AG09319 (cell line): ENCODE measurements at places on chromosomes 16 and 17.

- peak; percentile 67 for DNase-seq
These were observed 22.3 kb upstream of the RBBP6 start for GRCh38 chr16:24516900-24517669.

DNA sequence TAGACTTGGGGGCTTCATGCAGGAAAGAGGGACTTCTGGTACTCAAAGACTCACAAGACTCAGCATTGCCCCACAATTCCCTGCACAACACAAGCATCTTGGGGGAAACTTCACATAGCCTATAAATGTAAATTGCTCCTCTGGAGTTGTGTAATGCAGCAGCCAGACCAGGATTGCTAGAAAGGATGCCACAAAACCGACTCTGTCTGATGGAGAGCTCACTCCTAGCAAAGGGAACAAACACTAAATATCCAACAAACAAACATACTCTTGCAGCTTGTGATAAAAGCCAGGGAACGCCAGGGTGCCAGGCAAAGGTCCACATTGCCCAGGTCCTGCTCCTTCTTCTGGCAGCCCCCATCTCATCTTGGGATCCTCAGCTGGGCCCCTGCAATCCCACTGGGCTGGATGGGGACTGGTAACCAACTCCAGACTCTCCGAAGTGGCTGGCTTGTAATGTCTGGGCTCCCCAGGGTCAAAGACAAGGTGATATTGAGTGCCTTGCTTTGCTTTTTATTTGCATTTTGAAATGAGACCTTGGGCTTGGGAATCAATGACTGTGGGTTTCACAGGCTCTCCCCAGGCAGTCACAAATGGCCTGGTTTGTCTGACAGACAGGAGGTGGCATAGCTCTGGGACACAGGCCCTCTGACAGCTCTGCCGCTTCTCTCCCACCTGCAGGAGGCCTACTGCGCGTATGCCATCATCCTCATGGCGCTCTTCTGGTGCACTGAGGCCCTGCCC, 15.3 kb downstream of the SLC13A2 start:
- DNase-seq: no peak

GRCh38 chr16:35140293-35140986, 1681.0 kb downstream of the TP53TG3F start:
- DNase-seq: no peak

DNA sequence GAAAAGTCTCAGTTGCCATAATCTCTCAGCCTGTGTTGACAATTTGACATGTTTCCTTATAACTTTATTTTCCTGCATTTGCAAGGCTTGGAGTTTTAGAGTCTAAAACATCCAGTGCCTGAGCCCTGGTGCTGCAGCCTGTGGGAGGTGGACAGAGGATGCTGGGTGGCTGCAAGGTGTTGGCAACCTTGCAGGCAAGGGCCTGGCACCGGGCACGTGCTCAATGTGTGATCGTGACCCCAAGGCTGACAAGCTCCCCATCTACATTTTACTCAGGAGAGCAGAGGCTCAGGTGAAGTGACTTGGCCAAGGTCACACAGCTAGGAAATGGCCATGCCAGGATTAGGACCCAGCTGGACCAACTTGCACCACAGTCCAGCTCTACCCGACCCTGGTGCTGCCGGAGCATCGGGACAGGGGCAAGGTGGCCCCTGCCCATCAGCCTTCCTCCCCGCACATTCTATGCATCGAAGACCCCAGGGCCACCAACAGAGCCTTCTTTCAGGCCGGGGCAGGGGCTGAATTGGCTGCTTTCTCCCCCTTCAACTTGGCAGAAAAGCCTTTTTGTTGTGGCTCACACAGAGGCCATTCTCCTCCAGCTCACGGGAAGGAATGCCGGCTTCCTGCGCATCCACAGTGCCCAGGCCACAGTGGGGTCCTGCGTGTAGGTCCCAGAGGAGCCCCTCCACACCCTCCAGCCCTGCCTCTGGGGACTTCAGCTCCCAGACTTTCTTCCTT, 23.1 kb downstream of the MMP15 start:
- no peak for DNase-seq

- no peak for DNase-seq
These were observed 52.1 kb upstream of the PVALEF start for GRCh38 chr17:81113158-81113724.

- DNase-seq: no peak
These were observed 102.1 kb downstream of the YPEL2 start for GRCh38 chr17:59433586-59433985.

- DNase-seq: no peak
These were observed 191.0 kb upstream of the PMFBP1 start for GRCh38 chr16:72362973-72363372.

DNA sequence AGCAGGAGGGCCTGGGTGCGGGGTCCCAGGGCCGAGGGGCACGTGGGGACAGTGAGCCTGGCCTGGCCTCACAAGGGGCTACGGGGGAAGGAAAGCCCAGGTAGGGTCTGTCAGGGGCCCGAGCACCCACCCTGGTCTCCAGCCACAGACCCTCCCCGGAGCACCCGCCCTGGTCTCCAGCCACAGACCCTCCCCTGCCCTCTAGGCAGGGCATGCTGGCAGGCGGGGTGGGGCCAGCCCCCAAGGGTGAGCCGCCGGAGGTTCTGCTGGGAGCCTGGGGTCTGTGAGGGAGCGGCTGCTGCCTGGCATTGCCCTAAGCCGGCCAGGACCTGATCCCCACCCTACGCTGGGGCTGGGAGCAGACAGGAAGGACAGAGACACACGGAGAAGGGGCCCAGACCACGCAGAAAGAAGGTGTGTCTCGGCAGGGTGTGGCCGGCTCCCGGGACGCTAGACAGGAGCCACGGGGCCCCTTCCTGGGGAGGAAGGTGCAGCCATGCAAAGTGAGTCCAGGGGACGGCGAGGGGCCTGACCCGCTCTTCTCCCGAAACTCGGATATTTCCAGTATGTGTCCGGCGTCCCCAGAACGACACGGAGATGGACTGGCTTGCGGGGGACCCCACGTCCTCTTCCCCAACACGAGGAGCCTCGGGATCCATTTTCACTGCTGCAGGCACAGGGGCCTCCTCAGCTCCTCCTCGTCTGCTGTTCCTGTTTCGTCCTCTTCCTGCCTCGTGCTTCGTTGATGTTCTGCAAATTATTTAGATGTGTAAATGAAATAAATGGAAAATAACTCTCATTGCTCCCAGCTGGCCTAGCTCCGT, 15.5 kb downstream of the UTS2R start:
- no peak for DNase-seq

- no peak for DNase-seq
These were observed 573 bp upstream of the GNAO1 start for GRCh38 chr16:56190677-56191155.

GRCh38 chr16:48561960-48562393, 48.0 kb downstream of the N4BP1 start:
- no peak for DNase-seq

DNA sequence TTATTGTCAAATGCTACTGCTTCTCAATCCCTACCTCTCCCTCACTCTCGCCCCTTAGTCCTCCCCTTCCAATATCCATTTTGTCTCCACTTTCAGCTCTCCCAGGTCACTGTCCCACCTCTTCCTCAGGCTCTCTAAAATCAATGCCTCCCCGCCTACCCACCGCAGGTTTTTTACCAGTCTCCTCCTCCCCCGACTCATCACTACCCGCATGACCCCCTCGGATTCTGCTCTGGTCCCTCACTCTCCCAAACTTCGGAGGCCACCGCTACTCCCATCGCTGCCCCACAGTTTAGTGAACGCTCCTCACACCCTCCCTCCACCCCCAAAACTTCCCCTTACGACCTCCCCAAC, 513 bp downstream of the CRLF3 start:
- no peak for DNase-seq

- DNase-seq: no peak
These were observed 16.9 kb upstream of the GLG1 start for GRCh38 chr16:74623839-74624235.

- DNase-seq: no peak
These were observed 65.8 kb upstream of the RPH3AL start for GRCh38 chr17:418421-418751.

DNA sequence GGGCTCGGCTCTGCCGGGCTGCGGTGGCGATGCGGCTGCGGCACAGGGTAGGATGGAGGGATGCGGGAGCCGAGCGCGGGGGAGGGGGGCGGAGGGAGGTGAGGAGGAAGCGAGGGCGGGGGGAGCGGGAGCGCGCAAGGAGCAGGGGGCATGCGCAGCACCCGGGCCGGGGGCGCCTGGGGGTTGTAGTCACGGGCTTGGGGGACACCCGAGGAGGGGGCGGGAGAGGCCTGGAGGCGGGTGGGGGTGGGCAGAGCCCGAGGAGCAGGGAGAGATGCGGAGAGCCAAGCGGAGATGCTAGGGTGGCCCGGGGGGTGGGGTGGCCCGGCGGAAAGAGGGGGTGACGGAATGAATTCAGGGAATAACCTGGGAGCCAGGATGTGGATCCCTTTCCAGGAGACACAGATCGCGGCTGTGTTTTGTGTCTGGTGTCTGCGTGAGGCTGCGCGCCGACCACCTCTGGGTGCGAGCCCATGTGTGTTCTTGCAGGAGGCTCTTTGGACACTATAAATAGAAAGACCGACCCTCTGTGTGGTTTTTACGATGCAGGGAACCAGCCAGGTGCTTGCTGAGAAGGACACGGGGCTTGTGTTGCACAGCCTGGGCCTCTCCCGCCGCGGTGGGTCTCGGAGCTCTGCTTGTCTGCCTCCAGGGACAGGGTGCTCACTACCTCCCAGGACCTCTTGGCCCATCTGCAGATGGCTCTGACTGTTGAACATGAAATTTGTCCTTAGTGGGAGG, at the start of gene STX1B:
Gene STX1B (minus strand): TSS at position 54 of the 741 bp plus-strand sequence. CDS start 242 bp downstream, outside the sequence.
- DNase-seq: no peak

DNA sequence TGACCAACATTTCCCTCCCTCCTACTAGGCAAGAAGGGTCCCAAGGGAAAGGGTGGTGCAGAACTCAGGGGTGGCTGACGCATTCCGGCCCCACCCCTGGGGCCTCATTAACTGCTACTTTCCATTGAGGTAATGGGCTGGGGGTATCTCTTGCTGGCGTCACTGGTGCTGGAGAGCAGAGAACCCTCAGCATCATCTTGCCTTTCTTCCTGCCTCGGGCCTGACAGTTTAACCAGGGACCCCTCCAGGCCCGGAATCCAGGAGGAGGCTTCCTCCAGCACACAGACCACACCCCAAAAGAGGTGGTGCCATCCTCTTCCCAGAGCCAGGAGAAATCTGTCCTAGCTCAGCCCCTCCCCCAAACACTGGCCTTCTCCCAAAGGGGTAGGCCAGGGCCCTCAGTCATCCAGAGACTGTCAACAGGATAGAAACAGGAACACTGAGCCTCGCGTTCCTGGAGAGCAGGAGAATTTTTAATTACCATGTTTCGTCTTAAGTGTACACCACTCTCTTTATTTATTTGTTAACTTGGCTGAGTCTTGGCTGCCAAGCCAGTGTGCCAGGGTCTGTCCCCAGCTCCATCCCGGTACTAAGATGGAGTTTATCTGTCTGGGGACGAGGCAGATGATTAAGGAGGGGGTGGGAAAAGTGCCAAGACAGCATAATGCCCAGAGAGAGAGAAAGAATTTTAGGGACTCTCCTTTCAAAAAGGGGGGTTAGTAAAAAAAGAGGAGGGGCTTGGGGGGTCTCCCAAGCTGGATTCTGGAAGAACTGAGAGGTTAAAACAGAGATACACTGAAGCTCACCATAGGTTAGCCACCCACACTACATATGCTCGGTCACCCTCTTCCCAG, 5.1 kb downstream of the ETV4 start:
- no peak for DNase-seq

- no peak for DNase-seq
These were observed 55.4 kb downstream of the TNFRSF13B start for GRCh38 chr17:16916557-16916920.

DNA sequence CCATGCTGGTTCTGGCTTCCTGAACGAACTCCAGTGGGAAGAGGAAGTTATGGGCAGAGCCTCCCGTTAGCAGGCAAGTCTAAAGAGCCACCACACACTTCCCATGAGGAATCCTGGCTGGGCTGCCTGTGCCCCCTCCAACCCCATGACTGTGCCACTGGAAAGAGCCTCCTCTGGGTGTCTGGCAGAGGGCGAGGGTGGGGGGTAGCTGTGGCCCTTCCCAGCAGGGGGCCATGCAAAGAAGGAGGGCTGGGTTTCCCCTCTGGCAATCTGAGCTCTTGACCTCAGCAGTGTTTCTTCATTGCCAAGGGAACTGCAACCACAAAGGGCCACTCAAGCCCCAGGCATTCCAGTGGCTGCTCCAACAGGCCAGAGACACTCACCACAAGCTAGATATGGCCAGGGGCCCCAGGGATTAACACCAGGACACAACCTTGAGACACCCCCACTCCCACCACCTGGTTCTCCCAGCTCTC, 1.7 kb upstream of the RRAD start:
- peak; percentile 60 for DNase-seq

- DNase-seq: no peak
These were observed 72.8 kb downstream of the WIPI1 start for GRCh38 chr17:68384471-68384870.

DNA sequence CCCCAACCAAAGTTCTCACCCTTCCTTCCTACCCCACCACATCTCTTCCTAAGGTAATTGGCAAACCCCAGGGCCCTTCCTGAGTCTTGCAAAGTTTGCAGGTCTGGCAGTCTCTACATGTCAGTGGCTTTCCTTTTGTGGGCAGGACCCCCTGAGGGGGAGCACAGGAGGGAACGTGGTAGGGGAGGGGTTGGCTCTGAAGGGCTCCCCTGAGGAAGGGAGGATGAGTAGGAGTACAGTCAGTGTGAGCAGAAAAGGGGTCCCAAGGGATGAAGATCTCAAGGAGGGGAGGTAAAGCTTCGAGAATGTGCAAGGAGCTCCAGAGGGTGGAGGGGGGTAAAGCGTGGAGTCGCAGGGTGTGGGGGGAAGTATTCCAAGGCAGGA, 206.9 kb downstream of the RAB11FIP4 start:
- DNase-seq: no peak

GRCh38 chr17:41733348-41734138, 900 bp downstream of the HAP1 start:
- DNase-seq: no peak

DNA sequence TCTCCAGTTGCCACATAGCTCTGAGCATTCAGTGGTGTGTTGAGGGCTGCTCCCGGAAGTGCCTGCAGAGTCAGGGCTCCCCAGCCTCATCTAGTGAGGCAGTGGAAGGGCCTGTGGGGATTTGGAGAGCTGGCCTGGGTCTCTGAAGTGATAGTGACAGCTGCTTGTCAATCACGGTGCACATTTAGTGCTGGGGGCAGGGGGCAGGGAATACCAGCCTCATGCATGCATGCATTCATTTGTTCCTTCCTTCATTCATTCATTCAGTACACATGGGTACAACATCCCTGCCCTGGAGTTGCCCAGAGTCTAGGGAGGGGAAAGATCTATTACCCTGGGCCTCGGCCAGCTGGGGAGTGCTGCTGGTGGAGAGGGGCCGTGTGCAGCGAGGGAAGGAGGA, 11.3 kb upstream of the STH start:
- DNase-seq: no peak
